ENCODE measurements at places on chromosomes 4 and X. TPM values are rescaled to one million over a fixed set of nuclear protein-coding genes. Genes with fewer than 3 reads are reported as not detected.

DNA sequence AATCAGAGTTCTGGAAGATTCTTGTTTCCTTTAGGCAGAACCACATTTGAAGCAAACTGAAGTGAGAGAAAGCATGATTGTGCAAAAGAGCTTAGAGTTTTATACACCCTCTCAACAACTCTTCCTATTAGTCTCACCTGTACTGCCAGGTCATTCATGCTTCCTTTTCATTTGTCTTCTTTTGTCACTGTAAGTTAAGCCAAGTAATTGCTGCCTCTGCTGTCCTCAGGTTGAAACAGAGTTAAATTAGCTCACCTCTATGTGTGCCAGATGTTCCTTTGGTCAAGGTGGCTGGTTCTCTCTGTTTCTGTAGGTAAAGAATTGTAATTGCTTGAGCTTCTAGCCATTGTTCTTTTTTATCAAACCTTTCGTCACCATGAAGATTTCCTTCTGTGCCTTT, 41.1 kb upstream of the HPGD start:
- no peak for DNase-seq
- no peak overlapping the region for H3K27ac ChIP-seq
- H3K27me3 ChIP-seq, result no peaks in the 10 kb centered on the region
- no peak overlapping the region for H3K4me3 ChIP-seq

The PABPC1L2A gene
- total RNA-seq, result not detected

DNA sequence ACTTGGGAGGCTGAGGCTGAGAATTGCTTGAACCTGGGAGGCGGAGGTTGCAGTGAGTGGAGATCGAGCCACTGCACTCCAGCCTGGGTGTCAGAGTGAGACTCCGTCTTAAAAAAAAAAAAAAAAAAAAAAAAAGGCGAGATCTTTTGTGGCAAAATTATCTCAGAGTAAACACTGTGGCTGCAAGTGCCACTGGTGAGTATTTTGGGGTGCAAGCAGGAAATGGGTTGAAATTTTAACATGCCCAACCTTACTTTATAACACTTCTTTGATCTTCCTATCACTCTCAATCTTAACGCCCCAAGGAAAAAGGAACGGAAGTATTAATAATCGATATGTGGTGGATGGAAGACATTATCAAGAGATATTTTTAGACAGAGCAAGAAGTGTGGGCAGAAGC, 32.1 kb downstream of the SLC34A2 start:
- H3K27me3 ChIP-seq, result no peaks in the 10 kb centered on the region
- no peaks in the 10 kb centered on the region for H3K36me3 ChIP-seq
- no peak overlapping the region for H3K27ac ChIP-seq
- H3K4me1 ChIP-seq, result no peaks in the 10 kb centered on the region

The IGSF1 gene
- not detected for total RNA-seq

DNA sequence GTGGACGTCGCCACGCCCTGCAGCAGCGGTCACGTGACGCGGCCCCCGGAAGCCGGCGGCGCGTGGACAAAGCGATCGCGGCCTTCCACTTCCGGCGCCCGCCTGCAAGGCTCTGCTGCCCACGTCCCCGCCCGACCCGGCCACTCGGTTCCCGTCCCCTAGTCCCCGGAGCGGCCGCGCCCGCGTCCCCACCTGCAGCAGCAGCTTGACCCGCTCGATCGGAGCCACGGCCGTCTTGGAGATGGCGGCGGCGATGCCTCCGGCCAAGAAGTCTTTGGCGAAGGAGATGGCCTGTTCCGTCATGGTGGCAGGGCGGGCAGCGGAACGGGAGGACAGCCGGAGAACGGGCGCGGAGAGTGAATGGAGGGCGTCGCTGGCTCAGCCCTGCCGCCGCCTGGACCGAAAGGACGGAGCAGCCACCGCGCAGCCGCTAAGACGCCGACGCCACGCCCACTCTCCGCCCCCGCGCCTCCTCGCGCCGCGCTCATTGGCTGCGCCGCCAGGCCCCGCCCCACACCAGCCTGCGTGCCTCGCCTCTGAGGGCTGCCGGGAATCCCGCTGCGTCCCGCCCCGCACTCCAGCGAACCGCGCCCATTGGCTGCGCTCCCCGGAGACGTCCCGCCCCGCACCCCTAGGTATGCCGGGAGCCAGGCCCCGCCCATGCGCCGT, at the start of gene SLC25A6:
TSS of gene SLC25A6 (minus strand) at position 407 of the 669 bp plus-strand sequence. CDS start at position 303, 104 bp downstream.
- H3K4me3 ChIP-seq, result peak within 1 kb of the TSS; percentile 99
- H3K27me3 ChIP-seq, result no peaks in the 10 kb centered on the region
- peak within 1 kb of the TSS; percentile 95 for H3K27ac ChIP-seq
- peaks cover 32% of the 10 kb centered on the region for H3K4me1 ChIP-seq

DNA sequence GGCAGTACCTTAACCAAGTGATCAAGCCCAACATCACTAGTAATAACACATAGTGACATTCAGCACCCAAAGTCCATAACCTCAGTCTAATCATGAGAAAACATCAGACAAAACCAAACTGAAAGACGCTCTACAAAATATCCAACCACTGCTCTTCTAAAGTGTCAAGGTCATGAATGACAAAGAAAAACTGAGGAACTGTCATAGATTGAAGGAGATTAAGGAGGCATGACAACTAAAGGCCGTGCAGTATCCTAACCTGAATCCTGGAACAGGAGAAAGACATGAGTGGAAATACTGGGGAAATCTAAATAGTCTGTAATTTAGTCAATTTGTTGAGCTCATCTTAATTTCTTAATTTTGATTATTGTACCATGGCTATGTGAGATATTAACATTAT, 38.2 kb upstream of the EXOC1L start:
- H3K4me3 ChIP-seq, result no peak overlapping the region
- no peak for DNase-seq
- H3K27me3 ChIP-seq, result no peaks in the 10 kb centered on the region
- H3K36me3 ChIP-seq, result no peaks in the 10 kb centered on the region

GRCh38 chr4:16413814-16414555, 187.7 kb upstream of the TAPT1 start:
- H3K36me3 ChIP-seq, result no peaks in the 10 kb centered on the region
- no peaks in the 10 kb centered on the region for H3K4me1 ChIP-seq
- no peak overlapping the region for H3K27ac ChIP-seq
- no peak overlapping the region for H3K4me3 ChIP-seq

The SLC16A2 gene
- 0.46 TPM for total RNA-seq

The HSFX2 gene
- 0.29 TPM for total RNA-seq

The S100G gene
- total RNA-seq, result not detected

DNA sequence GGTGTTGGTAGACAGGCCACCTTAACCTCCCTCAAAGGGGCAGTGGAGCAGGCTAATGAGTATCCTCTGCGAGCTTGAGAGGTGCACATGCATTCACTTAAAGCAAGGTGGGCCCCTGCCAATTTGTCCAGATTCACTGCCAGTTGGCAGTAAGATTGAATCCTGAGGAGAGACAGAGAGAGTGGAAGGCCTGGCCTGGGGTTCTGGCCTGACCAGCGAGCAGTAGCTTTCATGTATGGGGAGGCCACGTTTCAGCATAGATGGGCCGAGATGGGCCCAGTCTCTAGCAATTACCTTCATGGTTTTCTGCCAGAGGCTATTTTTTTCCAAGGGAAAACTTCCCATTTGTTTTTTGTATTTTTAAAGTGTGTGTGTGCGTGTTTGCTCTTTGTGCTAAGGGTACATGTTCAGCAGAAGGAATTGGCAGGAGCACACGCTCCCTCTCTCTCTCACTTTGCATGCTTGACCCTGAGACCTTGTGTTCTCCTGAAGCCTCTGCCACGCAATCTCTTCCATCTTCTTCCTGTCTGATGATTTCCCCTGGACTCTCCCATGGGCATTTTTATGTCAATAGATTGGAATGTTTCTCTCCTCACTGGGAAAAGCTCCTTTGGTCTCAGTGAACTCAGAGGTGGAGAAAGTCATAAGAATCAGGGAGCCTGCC, 215.8 kb upstream of the SFRP2 start:
- no peak overlapping the region for H3K4me3 ChIP-seq
- no peak for DNase-seq
- no peaks in the 10 kb centered on the region for H3K27me3 ChIP-seq
- no peaks in the 10 kb centered on the region for H3K36me3 ChIP-seq

The ABCD1 gene
- 4.1 TPM for total RNA-seq

GRCh38 chr4:113382704-113383103, 333.3 kb downstream of the ANK2 start:
- no peak overlapping the region for H3K4me3 ChIP-seq
- no peaks in the 10 kb centered on the region for H3K27me3 ChIP-seq
- no peaks in the 10 kb centered on the region for H3K4me1 ChIP-seq
- no peaks in the 10 kb centered on the region for H3K36me3 ChIP-seq
- DNase-seq, result no peak

GRCh38 chr4:80386281-80386886, 50.9 kb downstream of the CFAP299 start:
- no peak overlapping the region for H3K4me3 ChIP-seq
- no peak for DNase-seq
- H3K27me3 ChIP-seq, result no peaks in the 10 kb centered on the region
- H3K4me1 ChIP-seq, result no peaks in the 10 kb centered on the region
- H3K36me3 ChIP-seq, result no peaks in the 10 kb centered on the region
- H3K27ac ChIP-seq, result no peak overlapping the region

The PRRG3 gene
- total RNA-seq, result not detected

DNA sequence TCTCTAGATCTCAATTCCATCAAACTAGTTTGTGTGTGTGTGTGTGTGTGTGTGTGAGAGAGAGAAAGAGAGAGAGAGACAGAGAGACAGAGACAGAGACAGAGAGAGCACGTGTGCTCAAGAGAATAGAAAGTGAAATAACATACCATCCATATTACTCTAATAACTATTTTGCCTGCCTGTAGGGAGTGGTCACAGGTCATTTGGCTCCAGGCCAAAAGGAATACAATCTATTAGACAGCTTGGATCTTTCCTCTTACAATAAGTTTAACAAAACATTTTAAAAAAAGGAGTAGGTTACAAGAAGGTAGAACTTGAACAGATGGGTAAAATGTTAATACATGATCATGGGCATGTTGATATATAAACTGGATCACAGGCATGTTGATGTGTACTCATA, 76.2 kb downstream of the COL4A6 start:
- DNase-seq, result no peak
- H3K36me3 ChIP-seq, result no peaks in the 10 kb centered on the region
- no peak overlapping the region for H3K4me3 ChIP-seq
- H3K4me1 ChIP-seq, result no peaks in the 10 kb centered on the region

The PLXNA3 gene
- 39.2 TPM for total RNA-seq

The DDX3X gene
- total RNA-seq, result 354 TPM

The BBS12 gene
- total RNA-seq, result 2.1 TPM

DNA sequence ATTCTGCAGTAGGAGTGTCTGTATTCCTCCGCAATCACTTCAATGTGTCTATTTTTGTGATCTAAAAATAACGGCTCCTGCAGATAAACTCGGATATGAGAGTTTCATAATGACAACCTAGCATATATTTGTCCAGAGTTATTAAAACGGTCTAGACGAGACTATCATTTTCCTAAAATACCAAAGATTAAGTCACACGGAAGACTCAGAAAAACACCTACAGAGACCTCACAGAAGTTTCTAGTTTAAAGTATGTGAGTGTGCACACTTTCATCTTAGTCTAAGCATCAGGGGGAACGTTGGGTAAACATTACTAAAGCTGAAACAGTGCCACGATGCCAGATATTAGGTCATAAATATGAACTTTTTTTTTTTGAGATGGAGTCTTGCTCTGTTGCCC, 156.9 kb downstream of the AFAP1 start:
- no peak for DNase-seq
- H3K4me3 ChIP-seq, result no peak overlapping the region
- H3K36me3 ChIP-seq, result no peaks in the 10 kb centered on the region
- peaks cover 16% of the 10 kb centered on the region for H3K4me1 ChIP-seq
- no peaks in the 10 kb centered on the region for H3K27me3 ChIP-seq

DNA sequence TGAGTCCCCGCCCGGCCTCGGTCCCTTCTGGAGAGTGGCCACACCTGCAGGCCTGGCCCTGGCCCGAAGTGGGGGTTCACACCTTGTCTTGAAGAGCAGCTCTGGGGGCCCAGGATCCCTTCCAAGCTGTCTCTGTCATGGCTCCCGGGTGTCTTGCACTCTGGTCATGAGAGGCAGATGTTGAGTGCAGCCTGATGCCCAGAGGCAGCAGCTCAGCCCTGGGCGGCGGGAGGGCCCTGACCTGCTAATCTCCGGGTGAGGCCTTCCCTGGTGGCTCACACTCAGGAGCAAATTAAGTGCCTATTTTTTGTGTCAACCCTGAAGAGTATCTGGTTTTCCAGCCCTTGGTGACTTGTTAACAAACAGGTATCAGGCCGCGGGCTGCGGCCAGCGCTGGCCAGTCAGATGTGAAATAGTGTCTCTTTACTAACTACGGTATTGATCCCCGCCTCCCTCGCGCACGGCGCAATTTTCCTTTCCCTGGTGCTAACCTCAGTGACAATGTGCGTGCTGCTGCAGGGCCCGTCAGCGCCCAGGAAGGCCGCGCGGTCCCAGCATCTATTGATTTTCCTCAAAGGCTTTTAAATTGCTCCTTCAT, 24.2 kb downstream of the NKX1-1 start:
- no peaks in the 10 kb centered on the region for H3K4me1 ChIP-seq
- DNase-seq, result no peak
- no peak overlapping the region for H3K4me3 ChIP-seq
- no peak overlapping the region for H3K27ac ChIP-seq
- no peaks in the 10 kb centered on the region for H3K27me3 ChIP-seq

DNA sequence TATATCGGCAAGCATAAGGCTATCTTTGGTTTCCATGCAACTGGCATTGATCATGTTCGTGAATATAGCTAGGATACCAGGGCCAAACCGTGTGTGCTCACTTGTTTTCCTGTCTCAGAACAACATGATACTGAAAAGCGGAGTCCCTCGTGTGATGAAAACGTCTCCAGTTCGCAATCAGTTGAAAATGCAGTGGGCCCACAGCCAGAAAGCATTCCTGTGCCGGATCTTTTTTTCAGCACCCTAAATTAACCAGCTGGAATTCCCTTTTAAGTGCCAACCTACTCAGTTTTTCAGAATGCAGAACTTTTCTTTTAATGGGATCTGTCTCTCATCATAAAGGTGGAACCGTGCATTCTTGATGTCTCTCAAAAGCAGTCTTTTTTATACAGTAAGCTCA, 130.8 kb upstream of the FRG1 start:
- no peaks in the 10 kb centered on the region for H3K4me1 ChIP-seq
- no peak overlapping the region for H3K4me3 ChIP-seq
- H3K27me3 ChIP-seq, result no peaks in the 10 kb centered on the region
- H3K36me3 ChIP-seq, result no peaks in the 10 kb centered on the region
- no peak overlapping the region for H3K27ac ChIP-seq
- no peak for DNase-seq

- H3K36me3 ChIP-seq, result no peaks in the 10 kb centered on the region
- no peaks in the 10 kb centered on the region for H3K27me3 ChIP-seq
- no peak overlapping the region for H3K4me3 ChIP-seq
- no peak overlapping the region for H3K27ac ChIP-seq
Observed at GRCh38 chrX:150767475-150768131, 74.4 kb downstream of the MTMR1 start.

All from CD8-positive, alpha-beta memory T cell (primary cell).